IPS-NIHi11 (cell line): ENCODE measurements at places on chromosomes 7 and 10.

DNA sequence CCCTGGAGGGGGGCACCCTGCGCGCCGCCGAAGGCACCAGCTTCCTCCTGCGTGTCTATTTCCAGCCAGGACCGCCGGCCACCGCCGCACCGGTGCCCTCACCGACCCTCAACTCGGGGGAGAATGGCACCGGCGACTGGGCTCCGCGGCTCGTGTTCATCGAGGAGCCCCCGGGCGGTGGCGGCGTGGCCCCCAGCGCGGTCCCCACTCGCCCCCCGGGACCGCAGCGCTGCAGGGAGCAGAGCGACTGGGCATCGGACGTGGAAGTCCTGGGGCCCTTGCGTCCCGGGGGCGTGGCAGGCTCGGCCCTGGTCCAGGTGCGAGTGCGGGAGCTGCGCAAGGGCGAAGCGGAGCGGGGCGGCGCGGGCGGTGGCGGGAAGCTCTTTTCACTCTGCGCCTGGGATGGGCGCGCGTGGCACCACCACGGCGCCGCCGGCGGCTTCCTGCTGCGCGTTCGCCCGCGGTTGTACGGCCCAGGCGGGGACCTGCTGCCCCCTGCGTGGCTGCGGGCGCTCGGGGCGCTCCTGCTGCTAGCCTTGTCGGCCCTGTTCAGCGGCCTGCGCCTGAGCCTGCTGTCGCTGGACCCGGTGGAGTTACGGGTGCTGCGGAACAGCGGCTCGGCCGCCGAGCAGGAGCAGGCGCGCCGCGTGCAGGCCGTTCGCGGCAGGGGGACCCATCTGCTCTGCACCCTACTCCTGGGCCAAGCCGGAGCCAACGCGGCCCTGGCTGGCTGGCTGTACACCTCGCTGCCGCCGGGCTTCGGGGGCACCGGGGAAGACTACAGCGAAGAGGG lies 594 bp downstream of the CNNM1 start:
- DNase-seq: peak; percentile 52

DNA sequence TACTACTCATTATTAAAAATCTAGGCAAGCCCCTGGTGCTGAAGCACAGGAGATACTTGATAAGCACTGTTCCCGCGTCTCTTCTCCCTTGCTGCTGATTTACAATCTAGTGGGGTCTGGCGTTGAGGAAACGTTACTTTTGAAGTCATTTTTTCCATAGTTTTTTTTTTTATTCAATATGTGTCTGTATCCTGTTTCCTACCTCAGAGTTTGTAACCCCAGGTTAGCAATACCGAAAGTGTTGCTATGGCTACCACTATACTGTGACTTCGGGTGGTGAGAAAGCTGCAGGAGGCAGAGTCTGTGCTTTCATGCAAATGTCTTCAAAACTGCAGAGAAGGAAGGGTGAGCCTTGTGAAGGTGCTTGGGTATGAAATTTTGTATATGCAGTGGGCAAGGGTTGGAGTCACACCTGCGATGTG lies 458.8 kb upstream of the GHITM start:
- no peak for DNase-seq

DNA sequence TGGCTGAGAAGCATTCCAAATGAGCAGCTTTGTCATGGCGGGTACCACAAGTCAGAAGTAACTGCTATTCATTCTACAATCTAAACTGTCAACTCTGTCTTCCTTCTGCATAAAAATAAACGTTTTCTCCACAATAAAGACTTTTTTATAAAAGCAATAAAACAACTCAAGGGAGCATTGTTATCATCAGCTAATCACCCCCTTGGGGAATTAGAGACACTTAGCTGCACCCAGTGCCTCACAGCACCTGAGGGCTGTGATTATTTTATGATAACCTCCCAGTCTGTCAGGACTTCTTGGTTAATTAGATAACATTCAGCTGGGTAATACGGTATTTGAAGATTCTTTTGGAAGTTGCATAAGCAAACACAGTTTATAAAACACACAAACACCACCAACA lies 155.6 kb downstream of the PPP1R3A start:
- DNase-seq: no peak

DNA sequence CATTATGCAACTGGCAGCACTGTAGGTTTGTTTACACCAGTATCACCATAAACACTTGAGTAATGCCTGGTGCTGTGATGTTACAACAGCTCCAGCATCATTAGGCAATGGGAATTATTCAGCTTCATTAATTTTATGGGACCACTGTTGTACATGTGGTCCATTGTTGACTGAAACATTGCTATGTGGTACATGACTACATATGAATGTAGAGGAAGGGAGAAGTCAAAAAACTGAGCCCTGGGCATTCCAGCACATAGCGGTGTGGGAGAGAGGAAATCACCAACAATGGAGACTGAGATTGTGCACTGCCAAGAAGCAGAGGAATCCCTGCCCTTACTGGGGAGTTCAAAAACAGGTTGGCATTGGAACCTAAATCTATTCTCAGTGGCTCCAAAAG lies 89.0 kb downstream of the TRIM24 start:
- no peak for DNase-seq

GRCh38 chr10:14889318-14889717 lies 10.7 kb downstream of the SUV39H2 start:
- DNase-seq: peak; percentile 37

GRCh38 chr10:106900016-106900652 lies 264.4 kb downstream of the SORCS1 start:
- no peak for DNase-seq

DNA sequence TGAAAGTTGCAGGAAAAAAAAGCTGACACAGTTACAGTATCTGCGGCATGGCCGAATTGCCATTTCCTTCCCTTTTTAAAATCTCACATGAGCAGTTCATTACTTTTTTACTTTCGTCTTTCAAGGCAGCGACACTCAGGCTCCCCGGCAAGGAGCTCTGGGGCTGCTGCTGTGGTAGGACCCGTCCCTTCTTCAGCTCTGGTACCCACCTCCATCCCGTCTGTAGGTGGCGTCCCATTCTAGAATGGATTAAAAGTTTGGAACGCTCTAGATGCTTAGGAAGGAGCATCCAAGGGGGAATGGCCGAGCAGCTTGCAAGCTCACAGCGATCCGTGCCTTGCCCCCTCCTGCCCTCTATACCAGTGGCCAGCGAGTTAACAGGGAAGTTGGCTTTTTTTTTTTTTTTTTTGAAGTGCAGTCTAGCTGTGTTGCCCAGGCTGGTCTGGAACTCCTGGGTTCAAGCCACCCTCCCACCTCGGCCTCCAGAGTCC lies 22.8 kb upstream of the TTYH3 start:
- DNase-seq: peak; percentile 73

DNA sequence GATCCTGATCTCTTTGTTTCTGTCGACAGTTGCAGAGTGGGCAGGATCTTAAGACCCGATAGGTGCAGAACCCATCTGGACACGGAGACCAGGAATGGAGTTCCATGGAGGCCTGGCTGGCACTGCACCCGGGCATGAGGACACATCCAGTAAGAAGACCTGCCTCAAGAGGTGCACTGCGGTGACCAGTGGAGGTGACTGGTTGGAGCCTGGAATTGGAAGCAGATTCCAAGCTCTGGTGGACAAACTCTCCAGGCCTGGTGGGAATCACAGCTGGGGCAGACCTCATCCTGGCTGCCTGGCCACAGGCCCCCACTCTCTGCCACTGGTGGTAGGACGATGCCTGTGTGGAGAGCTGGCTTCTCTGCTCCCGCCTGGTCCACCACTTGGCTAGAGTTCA lies 31.0 kb downstream of the ZNF775 start:
- DNase-seq: no peak

GRCh38 chr7:96219378-96220130 lies 102.3 kb downstream of the SLC25A13 start:
- peak; percentile 31 for DNase-seq
